ENCODE measurements at places on chromosomes 7 and 10.

- no peak for DNase-seq
Measured at GRCh38 chr10:78568620-78569019, 500.1 kb upstream of the ZMIZ1 start.

DNA sequence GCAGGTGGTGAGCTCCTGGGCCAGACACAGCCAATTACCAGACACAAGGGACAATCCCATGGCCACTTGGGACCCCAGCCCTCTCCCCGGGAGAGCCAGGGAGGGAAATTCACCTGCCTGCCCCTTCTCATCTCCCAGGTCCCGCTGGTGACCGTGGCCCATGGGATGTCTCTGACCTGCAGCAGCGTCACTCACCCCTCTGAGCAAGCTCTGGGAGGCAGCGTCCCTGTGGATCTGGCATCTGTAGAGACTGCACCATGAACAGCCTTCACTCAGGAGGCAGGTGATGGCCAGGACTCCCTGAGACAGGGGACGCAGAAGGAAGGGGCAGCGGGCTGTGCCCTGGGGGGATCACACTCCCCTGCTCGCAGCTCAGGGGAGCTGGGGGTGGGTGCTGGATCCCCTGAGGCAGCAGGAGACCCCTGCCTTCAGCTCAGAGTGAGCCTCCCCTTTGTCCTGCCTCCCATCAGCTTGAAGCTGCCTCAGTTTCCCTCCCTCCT lies 90.8 kb downstream of the FOXL3 start:
- DNase-seq = no peak

DNA sequence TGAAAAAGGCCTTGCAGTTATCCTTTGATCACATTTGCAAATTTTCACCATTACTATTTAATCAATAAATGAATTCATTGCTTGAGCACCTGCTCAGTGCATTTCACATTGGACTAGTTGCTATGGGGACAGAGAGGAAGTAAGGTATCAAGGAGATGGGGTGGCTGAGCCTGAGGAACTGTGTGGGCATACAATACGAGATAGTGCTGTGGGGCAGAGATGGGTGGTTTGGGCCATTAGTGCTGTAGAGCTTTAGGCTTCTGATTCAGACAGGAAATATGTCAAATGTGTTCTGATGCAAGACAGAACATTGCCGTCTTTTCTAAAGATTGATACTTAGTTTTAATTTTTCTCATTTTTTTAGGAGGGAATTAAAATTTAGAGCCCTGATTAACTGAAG lies 13.2 kb downstream of the ITGB8 start:
- no peak for DNase-seq

DNA sequence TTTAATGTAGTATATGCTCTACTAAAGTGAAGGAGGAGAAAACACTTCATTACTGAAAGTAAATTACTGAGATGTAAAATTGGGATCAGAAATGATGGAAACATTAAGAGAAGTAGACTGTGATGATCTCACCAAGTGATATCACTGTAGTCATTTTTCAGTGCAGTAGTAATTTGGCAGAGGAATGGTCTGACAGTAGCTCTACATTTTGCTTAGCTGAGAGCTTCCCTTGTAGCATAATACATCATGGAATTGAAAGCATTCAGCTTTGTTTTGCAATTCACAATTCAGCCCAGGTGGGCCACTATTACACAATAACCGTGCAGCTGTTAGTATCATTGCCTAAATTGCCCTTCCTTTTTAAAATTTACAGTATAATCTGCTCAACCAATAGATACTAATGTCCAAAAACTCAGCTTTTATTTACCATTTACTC lies 19.4 kb upstream of the CABCOCO1 start:
- no peak for DNase-seq

GRCh38 chr10:28681291-28681763 lies 4.0 kb downstream of the BAMBI start:
- DNase-seq = no peak

- DNase-seq = no peak
Measured at GRCh38 chr10:79944428-79945395, 4.2 kb downstream of the SFTPD start.

GRCh38 chr7:107751113-107751512 lies 7.2 kb downstream of the CBLL1 start:
- DNase-seq = no peak

- DNase-seq = no peak
Measured at GRCh38 chr10:49362596-49363260, 33.2 kb downstream of the DRGX start.

DNA sequence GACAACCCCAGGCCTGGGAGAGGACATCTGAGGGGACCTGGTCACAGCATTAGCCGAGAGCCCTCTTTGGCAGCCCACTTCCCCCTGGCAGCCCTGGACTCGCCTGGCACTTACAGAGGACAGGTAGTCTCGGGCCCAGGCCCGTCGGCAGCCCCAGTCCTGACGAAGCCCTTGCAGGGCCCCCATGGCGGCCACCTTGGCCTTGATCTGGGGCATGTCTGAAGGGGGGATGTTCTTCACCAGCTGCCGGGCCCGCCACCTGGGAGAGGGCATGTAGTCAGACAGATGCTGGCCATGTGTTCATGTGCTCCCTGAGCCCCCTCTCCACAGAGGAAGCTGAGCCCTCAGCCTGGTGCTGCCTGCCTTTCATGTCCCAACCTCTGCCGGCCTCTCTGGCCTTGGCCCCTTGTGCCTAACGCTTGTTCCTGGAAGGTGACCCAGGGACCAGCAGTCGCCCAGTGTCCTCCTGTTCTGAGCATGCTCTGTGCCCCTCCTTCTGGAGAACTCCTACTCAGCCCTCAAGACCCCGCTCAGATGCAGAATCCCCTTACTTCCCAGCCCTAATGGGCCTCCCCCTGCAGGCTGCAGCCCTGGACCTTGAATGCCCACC lies 13.9 kb downstream of the MYO1G start:
- no peak for DNase-seq

- no peak for DNase-seq
Measured at GRCh38 chr10:96636551-96636950, 49.7 kb upstream of the TM9SF3 start.

DNA sequence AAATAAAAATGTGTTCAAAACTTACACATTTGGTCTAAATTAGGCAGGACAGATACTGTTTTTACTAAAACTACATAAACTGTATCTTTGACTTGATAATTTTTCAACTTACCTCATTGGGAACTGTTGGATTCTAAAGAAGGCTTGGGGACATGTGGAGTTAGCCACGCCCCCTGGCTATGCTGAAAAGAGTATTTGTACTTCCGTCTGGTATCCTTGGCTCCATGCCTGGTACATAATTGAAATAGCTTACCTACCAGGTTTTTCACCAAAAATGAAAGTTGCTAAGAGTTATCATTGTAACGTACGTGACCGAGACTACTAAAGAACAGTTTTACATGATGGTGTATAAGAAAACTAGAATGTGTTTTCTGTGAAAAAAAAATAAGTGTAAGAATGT lies 604.8 kb upstream of the IGFBP3 start:
- no peak for DNase-seq

GRCh38 chr7:101442426-101443070 lies 79.9 kb downstream of the COL26A1 start:
- DNase-seq = no peak

DNA sequence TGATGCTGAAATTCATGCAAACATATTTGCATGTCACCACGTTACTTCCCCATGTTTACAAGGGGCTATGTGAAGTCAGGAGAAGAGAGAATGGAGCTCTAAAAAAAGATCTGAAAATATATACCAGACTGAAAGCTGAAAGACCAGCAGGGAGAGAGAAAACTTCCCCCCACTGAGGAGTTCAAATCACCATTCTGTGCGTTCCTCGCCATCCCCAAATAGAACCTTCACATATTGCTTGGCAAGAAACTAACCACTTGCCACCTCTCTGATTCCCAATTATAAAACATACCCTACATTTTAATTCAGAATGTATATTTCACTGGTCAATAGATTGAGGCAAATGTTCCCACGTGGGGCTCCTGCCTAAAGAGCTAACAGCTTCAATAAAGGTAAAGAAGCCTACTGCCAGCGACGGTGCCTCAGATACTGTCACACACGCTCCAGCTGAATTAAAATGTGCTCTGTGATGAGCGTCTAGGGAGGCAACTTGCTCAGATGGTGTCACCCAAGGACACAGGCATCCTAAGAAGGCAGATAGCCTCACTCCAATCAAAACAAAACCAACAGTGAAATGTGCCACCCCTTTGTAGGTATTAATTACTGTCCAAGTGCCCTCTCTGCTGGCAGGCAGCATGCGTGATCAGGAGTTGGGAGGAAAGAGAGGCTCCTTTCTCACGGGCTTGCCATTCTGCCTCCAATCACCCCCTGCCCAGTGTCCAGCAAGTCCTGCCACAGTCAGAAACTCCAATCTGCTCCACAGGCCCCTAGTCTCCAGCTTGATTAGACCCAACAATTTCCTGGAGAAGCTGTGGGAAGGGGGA lies 298.2 kb downstream of the GRID1 start:
- DNase-seq = no peak

GRCh38 chr10:36164556-36165504 lies 522.7 kb upstream of the FZD8 start:
- DNase-seq = no peak

DNA sequence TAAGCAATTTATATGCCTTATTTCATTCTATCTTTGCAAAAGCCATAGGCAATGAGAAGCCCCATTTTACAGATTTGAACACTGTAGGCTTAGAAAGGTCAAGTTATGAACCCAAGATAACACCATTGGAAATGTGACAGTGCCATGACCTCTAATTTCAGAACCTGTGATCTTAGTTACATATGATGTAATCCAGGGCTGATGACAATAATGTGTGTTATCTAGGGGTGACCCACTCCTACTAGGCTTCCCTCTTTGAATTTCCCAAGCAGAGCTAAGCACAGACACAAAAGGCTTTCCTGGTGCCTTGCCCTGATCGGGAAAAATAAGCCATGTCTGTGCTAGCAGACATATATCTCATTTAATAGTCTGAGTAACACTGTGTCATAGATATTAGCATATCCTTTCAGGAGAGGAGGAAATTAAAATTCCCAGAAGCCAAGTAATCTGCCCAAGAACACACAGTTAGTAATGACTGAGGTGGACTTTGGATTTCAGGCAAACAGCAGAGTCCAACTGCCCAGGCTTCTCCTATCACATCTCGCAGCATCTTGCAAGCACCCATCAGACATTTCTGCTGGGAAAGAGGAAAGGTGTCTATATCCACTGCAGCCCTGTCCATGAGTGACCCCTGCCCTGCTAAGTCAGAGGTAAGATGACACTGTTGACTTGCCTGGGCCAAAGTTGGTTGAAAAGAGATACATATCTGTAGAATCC lies 2.8 kb upstream of the TECTB start:
- no peak for DNase-seq

DNA sequence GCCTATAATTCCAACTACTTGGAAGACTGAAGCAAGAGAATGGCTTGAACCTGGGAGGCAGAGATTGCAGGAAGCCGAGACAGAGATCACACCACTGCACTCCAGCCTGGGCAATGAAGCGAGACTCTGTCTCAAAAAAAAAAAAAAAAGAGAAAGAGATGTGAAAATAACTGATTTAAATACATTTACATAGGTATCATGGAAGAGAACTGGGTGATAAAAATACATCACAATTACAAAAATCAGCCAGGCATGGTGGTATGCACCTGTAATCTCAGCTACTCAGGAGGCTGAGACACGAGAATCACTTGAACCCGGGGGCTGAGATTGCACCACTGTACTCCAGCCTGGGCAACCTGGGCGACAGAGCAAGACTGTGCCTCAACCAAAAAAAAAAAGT lies 19.8 kb downstream of the NANOS1 start:
- no peak for DNase-seq

DNA sequence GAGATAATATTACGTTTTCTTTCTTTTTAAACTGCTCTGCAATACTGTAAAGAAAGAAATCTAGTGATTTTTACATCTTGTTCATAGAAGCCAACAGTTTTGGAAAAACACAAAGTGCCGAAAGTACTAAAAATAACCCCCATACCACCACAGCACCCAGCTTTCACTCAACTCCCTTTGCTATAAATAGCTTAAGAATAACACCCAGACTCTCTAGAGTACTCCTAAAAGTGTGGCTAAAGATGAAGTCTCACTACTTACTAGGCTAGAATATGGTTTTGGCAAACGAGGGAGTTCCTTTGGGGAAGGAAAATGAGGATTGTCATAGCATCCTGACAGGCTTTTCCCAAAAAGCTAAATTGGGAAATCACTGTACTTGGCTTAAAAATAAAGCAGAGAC lies 151.8 kb upstream of the ANK3 start:
- DNase-seq = no peak

- no peak for DNase-seq
Measured at GRCh38 chr7:5394264-5395105, 29.1 kb downstream of the TNRC18 start.

GRCh38 chr10:13969118-13969791 lies 361.5 kb downstream of the FRMD4A start:
- no peak for DNase-seq

GRCh38 chr7:12138421-12138820 lies 72.7 kb upstream of the TMEM106B start:
- no peak for DNase-seq

DNA sequence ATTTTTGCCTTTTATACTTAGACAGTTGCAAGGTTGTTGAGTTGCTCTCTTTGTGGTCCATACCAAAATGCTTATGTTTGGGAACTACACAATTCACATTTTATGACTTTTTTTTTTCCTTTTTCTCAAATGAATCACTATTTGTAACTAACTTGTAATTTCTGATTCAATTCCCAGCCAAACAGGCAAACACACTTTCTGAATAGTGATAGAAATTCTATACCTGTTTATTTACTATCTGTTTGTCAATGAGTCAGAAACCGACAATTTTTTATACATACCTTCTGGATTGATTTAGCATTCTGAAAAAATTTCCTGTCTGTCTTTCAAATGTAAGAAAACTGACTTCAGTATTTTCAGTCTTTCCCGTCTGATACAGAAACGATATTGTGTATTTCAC lies 69.1 kb downstream of the MBL2 start:
- no peak for DNase-seq

DNA sequence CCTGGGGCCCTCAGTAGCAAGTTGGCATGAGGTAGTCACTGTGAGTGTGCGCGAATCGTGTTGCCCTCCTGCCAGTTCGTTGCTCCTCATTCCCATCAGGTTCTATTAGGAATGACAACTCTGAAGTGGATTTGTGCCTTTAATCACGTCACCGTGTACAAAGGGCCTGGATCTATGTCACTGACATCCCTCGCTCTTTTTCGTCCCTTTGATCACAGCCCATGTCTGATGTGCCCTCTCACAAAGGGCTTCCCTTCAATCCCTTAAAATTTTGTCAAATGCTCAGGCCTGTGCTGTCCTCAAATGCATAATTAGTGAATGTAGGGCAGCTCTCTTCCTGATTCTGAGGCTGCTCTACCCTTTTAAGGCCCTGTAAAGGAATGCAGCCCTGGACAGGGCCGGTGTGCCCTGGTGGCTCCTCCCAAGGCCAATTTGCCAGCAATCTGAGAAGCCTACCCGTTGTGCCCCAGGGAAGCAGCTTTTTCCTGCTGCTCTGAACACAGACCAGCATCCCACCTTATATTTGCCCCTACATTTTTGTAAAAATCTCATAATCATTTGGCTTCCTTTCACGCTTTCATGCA lies 93.6 kb downstream of the TMEM178B start:
- DNase-seq = no peak

GRCh38 chr10:110208614-110209453 lies 1.4 kb downstream of the MXI1 start:
- peak; percentile 23 for DNase-seq

All from activated CD4-positive, alpha-beta T cell treated with anti-CD3 and anti-CD28 coated beads for 4 hours (primary cell).